ENCODE measurements at places on chromosomes 13 and 19.
A peak's percentile ranks its signal among the peaks of the same experiment; 100 is the strongest.

DNA sequence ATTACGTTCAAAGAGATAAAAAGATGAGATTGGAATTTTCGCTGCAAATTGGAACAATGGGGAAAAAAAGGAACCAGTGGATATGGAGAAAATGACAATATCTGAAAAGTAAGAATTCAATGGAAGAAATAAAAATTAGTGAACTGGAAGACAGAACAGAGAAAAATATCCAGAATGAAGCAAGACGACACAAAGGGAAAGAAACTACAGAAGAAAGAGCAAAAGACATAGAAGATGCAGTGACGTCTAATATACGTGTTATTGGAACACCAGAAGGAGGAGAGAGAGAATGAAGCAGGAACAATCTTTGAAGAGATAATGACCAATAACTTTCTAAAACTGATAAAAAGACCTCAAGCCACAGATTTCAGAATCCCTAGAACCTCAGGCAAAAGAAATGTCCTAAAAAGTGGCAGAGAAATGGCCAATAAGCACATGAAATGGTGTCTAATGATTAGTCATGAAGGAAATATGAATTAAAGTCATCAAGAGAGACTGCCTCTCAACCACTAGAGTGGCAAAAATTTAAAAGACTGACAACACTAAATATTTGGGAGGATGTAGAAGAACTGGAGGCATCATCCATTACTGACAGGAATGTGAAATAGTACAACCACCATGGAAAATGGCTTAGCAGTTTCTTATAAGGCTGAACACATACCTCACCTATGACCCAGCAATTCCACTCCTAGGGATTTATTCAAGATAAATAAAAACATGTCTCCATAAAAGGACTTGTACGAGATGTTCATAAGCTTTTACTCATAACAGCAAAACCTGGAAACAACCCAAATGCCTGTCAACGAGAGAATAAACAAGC lies 56.5 kb downstream of the GADD45B start:
- DNase-seq, result no peak

GRCh38 chr13:84994582-84994981 lies 804.6 kb downstream of the SLITRK6 start:
- DNase-seq, result no peak

- peak; percentile 48 for DNase-seq
Measured at GRCh38 chr19:46014941-46015686, 7.7 kb downstream of the PGLYRP1 start.

DNA sequence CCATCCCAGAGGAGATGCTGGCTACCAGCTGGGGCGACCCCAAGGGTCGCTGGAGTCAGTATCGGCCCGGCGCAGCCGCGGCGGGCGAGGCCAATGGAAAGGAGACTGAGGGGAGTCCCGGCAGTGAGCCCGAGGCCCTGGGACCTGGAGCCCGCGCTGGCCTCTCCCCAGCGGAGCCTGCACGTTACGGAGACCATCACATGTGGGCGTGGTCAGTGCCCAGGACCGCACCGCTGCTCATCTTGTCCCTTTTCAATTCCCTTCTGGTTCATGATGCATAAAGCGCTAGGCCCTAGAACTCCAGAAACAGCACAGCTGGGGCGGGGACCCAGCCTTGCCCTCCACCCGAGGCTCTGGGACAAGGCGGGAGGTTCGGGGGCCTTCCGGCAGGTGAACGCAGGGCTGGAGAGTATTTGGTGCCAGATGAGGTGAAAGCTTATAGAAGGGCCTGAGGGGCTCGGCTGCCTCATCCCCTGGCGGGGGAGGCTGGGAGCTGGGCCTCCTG lies 8.0 kb downstream of the C19orf25 start:
- no peak for DNase-seq

- DNase-seq, result no peak
Measured at GRCh38 chr13:66491251-66491650, 738.9 kb downstream of the PCDH9 start.

DNA sequence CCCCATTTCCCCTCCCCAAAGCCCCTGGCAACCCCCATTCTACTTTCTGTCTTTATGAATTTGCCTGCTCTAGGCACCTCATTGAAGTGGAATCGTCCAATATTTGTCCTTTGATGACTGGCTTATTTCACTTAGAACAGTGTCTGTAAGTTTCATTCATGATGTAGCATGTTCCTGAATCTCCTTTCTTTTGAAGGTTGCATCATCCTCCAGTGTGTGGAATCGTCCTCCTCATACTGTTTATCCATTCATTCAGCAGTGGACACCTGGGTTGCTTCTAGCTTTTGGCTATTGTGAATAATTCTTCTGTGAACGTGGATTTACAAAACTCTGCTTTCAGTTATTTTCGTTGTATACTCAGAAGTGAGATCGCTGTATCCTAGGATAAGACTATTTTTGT lies 161.2 kb upstream of the RNF113B start:
- DNase-seq, result no peak

- no peak for DNase-seq
Measured at GRCh38 chr13:43936647-43937046, 56.9 kb downstream of the LACC1 start.

DNA sequence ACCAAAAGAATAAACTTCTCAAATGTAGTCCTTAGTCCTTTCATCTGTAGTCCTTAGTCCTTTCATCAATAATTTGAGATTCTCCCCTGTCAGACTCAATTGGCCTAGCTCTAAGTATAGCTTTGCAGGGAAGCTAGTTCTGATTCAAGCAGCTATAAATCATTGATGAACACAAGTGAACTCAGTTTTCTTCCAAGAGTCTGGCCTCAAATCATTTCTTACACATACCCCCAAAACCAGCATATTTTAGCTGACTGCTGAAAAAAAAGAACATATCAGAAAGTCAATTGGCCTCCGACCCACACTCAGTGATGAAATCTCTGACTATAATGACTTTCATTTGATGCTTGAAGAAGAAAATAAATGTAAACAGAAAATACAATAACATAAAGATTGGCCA lies 64.9 kb downstream of the TNFSF11 start:
- DNase-seq, result no peak

DNA sequence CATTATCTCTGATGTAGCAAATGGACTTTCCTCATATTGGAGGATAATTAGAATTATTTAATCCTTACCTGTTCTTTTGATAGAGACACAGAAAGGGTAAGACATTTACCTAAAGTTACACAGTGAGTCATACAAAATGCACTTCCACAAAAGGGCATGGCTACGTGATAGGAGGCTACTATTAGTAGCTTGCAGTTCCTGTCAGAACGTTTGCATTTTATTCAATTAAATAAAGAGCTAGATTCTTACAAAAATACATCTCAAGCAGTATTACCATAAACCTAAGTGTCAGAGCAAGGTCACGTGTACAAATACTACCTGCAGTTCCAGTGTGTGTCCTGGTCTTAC lies 120.6 kb downstream of the ESD start:
- DNase-seq, result no peak

- DNase-seq, result no peak
Measured at GRCh38 chr19:33953023-33953422, 156.4 kb downstream of the KCTD15 start.

DNA sequence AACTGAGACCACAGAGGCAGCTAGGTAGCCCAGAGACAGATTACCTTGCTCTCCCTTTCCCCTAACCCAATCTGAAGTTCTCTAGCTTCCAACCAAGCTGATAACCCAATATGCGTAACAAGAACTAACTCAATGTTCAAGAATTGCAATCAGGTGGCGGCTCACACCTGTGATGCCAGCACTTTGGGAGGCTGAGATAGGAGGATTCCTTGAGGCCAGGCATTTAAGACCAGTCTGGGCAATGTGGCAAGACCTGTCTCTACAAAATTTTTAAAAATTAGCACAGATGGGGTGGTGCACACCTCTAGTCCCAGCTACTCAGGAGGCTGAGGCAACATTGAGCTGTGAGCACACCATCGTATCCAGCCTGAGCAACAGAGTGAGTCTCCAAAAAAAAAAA lies 86.7 kb upstream of the IPO5 start:
- no peak for DNase-seq

Data from stimulated activated CD8-positive, alpha-beta memory T cell treated with anti-CD3 and anti-CD28 coated beads, Interleukin-7, amount 100 ng/mL, for 1 hour (primary cell).